ENCODE measurements at places on chromosomes 5 and 9.

DNA sequence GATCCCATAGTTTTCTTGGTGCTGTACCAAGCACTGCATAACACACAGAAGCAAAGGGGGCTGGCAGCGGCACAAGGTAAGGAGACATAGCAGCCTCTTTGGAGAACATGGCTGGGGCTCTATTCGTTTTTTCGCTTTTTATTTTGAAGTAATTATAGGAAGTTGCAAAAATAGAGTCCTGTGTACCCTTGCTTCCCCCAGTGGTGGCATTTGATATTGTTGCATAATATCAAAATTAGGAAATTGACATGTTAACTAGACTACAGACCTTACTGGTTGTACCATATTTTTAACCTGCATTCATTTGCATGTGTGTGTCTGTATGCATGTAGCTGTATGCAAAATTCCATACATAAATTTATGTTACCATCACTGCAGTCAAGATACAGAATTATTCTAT lies 6.6 kb upstream of the UBQLN1 start:
- no peak for DNase-seq

DNA sequence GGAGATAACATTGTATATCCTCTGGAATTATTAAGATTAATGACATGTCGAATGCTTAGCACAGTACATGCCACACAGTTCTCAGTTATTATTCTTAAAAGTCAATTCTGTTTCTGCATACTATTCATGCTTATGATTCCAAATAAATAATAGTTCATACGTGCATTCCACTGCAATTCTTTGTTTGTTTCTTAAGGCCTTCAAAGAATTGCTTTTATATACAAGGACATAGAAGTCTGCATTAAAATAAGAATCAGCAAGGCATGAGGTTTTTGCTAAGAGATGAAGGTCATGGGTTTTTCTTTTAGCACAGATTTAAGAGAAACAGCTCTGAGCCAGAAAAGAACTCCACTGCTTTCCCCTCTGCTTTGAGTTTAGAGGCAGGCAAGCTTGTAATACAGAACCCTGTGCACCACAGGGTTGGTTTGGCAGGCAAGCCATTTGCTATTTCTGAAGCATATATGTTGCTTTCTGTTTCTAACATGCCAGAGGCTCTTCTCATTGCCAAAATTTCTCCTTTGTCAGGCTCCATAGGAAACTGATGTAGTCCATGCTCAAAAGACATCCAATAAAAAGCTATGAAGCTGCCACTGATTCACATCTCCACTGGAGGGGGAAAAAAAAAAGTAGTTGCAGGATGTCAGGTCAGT lies 420.6 kb upstream of the TYRP1 start:
- no peak for DNase-seq

GRCh38 chr9:113516840-113517577 lies 53.5 kb downstream of the RGS3 start:
- DNase-seq: peak; percentile 55

DNA sequence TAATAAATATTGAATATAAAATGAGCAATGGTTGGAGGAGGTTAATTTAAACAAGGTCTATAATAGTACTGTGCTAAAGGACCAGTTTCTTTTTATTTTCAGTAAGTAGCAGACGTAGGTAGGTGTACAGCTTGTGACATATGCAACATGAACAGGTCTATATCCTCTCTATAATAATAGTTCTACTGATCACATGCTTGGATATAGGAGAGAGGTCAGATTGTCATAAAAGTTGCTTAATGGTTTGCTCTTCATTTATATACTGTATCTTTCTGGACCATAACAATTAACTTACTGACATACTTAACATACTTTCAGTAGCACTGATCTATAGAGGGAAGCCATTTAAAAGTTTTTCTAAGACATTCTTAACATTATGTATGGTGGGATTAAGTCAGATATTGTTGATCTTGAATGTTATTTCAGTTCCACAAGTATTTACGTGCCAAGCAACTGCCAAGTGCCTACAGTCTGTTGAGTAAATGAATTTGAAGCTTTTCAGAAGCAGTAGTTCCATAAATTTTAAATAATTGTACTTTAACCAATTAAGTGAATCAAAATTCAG lies 68.0 kb downstream of the DENND4C start:
- DNase-seq: no peak

DNA sequence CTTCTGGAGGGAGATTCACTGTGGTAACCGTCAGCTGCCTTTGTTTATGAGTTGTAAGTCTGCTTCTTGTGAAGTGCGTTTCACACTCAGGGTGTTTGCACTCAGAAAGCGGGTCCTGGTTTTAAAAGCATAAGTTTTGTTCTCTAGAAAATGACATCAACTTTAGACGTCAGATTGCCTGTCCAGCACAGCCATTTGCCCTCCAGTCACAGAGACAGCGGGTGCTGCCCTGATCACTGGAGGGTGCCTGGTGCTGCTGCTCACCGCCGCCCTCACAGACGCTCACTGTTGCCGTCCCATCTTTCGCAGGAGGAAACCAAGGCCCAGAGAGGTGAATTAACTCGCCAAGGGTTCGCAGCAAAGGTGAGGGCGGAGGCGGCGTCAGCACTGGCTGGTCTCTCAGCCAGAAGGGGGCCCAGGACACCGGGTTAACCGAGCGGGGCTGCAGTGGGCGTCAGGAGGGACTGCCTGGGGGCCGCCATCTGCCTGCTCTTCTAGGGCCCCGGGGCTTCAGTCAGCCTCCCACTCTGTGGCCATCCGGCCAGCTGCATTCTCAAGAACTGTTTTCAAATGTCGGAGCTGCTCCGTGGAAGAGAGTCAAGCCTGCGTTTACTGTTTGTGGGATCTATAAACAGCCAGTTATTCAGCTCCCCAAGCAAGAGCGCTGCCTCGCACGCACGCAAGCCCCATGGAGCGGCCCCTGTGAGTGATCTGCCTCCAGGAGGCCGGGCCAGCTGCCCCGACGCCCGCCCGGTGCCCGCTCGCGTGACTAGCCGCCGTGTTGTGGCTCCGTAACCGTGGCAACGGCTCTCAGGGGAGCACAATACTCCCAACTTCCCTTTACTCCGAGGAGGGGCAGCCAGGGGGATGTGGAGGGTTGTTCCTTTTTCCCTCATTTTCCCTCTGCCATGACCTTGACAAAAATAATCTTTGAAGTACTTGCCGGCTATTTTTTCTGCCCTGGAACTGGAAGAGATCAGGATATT lies 43.4 kb upstream of the EXOC3 start:
- peak; percentile 40 for DNase-seq

- DNase-seq: no peak
Measured at GRCh38 chr9:124149992-124150391, 107.8 kb upstream of the NEK6 start.

- DNase-seq: peak; percentile 15
Measured at GRCh38 chr9:19464764-19465585, 56.2 kb downstream of the ACER2 start.

DNA sequence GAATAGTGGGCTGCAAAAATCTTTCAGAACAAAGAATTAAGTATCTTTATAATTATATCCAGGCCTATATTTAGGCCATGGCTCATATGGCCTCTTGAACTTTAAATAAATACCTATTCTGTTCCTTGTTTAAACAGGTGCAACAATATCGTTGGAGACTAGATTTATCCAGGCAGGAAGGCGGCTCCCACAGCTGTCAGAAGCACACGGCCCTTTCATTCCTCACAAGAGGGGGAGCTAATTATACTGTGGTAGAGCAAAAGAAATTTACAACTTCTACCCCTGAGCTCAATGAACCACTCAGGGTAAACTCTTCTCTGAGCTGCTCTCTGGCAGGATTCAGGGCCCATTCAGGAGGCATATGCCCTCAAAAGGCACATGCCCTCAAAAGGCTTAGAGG lies 31.3 kb downstream of the TMEM174 start:
- DNase-seq: no peak

DNA sequence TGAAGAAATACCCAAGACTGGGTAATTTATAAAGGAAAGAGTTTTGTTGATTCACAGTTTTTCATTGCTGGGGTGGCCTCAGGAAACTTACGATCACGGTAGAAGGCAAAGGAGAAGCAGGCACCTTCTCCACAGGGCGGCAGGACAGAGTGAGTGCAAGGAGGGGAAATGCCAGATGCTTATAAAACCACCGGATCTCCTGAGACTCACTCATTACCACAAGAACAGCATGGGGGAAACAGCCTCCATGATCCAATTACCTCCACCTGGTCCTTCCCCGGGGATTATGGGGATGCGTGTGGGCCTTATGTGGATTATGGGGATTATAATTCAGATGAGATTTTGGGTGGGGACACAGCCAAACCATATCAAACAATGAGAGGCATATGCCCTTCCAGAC lies 18.5 kb upstream of the RORB start:
- no peak for DNase-seq

- DNase-seq: no peak
Measured at GRCh38 chr5:128632264-128632663, 94.2 kb upstream of the FBN2 start.

Data from stimulated activated CD4-positive, alpha-beta T cell treated with anti-CD3 and anti-CD28 coated beads, TNF-alpha, amount 100 ng/mL, for 1 hour (primary cell).